ENCODE measurements at places on chromosomes 1 and 21. TPM values are rescaled to one million over a fixed set of nuclear protein-coding genes. Genes with fewer than 3 reads are reported as not detected.

- H3K36me3 ChIP-seq: peaks cover 8% of the 10 kb centered on the region
- no peak overlapping the region for H3K4me3 ChIP-seq
- H3K27ac ChIP-seq: no peak overlapping the region
- DNase-seq: no peak
- no peaks in the 10 kb centered on the region for H3K27me3 ChIP-seq
- peaks cover 14% of the 10 kb centered on the region for H3K4me1 ChIP-seq
Observed at GRCh38 chr1:151134991-151135390, 11.4 kb downstream of the SEMA6C start.

DNA sequence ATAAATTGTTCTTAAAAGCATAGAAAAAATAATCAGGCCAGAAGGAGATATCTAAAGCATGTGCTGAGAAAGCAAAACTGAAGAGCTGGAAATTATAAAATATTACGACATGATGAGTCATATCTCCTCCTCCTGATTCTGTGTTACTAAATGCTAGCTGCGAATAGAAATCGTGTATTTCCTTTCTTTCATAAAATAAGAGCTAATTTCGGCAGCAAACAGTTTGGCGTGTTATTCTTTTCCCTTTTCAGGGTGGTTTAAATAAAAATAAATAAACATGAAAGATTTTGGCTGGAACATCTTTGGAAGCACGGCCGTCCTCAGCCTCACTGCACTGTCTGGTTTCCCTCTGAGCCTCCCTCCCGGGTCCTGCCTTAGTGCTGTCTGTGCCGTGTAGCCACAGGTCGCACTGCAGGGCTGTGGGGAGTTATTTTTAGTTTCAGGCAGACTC lies 56.0 kb downstream of the ADARB1 start:
- H3K27ac ChIP-seq: peak overlapping the region; percentile 83
- no peaks in the 10 kb centered on the region for H3K4me1 ChIP-seq
- H3K4me3 ChIP-seq: peak overlapping the region; percentile 32
- H3K27me3 ChIP-seq: no peaks in the 10 kb centered on the region

The OR2AK2 gene
- total RNA-seq: not detected

- peaks cover 2% of the 10 kb centered on the region for H3K4me1 ChIP-seq
- no peak for DNase-seq
- no peaks in the 10 kb centered on the region for H3K27me3 ChIP-seq
- no peak overlapping the region for H3K27ac ChIP-seq
- no peaks in the 10 kb centered on the region for H3K36me3 ChIP-seq
- no peak overlapping the region for H3K4me3 ChIP-seq
Observed at GRCh38 chr1:164885311-164885710, 326.3 kb downstream of the PBX1 start.

DNA sequence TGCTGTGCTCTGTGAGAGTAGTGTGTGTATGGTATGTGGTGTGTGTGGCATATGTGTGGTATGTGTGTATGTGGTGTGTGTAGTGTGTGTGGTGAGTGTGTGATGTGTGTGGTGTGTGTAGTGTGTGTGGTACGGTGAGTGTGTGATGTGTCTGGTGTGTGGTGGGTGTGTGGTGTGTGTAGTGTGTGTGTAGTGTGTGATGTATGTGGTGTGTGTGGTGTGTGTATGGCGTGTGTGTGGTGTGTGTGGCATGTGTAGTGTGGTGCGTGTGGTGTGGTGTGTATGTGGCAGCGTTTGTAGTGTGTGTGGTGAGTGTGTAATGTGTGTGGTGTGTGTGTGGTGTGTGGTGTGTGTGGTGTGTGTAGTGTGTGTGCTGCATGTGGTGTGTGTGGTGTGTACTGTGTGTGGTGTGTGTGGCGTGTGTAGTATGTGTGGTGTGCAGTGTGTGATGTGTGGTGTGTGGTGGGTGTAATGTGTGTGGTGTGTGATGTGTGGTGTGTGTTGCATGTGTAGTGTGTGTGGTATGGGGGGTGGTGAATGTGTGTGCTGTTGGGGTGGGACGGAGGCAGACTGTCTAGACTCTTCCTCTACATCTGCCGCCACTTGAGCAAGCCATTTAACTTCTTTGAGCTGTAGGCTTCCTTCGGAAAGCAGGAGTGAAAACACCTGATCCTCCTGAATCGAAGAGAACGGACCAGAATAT lies 33.5 kb downstream of the GPA33 start:
- DNase-seq: no peak
- peaks cover 7% of the 10 kb centered on the region for H3K4me1 ChIP-seq
- no peak overlapping the region for H3K27ac ChIP-seq
- H3K4me3 ChIP-seq: no peak overlapping the region
- H3K36me3 ChIP-seq: no peaks in the 10 kb centered on the region

DNA sequence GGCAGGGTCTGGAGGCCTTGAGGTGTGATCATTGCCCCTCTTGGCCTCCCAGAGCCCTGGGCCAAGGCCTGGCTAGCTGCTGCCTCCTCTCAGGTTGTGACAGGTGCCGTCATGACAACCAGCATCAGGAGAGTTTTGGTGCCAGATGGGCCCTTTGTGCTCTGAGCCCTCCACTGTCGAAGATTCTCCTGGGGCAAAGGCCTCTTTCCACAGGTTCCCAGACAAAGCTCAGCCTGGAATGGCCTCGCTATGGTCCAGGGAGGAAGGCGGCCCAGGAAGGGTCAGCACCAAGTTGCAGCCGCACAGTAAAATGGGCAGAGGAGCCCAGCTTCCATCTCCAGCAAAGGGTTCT lies 78.4 kb downstream of the ALPL start:
- H3K4me3 ChIP-seq: no peak overlapping the region
- no peaks in the 10 kb centered on the region for H3K36me3 ChIP-seq
- H3K4me1 ChIP-seq: peaks cover 7% of the 10 kb centered on the region
- no peak overlapping the region for H3K27ac ChIP-seq
- H3K27me3 ChIP-seq: no peaks in the 10 kb centered on the region

DNA sequence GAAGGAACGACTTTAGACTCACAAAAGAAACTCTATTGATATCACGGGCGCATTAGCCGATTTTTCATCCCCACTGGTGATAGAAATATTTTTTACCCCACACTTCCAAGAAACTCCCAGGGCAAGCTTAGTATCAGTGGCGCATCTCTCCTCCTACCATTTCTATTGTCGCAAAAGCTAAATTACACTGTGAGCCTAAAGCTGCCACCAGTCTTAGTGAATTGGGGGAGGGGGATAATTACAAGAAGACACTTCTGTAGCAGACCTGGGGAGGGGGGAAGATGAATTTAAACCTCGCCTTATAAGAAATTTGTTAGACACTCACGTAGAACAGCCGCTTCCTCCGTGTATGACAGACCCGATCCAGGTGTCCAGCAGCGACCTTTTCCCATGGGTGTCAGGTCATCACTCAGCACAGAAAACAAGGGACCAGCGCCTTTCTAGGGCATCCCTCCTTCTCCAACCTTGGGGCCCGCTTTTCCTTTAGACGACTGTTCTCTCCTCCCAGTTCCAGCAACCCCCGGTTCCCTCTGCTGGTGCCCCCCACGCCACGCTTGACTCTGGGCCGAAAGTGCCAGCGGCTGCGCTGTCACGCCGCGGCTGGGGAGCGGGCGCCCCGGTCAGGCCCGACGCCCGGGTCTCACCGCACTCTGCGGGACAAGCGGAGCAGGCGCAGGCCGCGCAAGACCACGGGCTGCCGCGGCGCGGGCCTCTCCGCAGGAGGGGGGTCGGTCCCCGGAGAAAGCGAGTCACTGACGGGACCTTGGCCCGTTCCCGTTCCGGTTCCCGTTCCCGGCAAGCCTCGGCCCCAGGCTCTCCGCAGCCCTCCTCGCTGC lies 821 bp downstream of the PHC2 start:
- peak; percentile 82 for DNase-seq
- no peaks in the 10 kb centered on the region for H3K36me3 ChIP-seq
- peaks cover 40% of the 10 kb centered on the region for H3K4me1 ChIP-seq
- peak overlapping the region; percentile 71 for H3K27ac ChIP-seq
- peak overlapping the region; percentile 94 for H3K4me3 ChIP-seq

- H3K4me1 ChIP-seq: no peaks in the 10 kb centered on the region
- no peaks in the 10 kb centered on the region for H3K27me3 ChIP-seq
- H3K4me3 ChIP-seq: no peak overlapping the region
- no peak overlapping the region for H3K27ac ChIP-seq
Observed at GRCh38 chr1:174743654-174744561, 255.8 kb upstream of the CACYBP start.

GRCh38 chr1:56709269-56709880 lies 64.3 kb downstream of the PRKAA2 start:
- H3K27me3 ChIP-seq: no peaks in the 10 kb centered on the region
- H3K27ac ChIP-seq: no peak overlapping the region
- no peak overlapping the region for H3K4me3 ChIP-seq
- DNase-seq: no peak
- no peaks in the 10 kb centered on the region for H3K4me1 ChIP-seq
- no peaks in the 10 kb centered on the region for H3K36me3 ChIP-seq

DNA sequence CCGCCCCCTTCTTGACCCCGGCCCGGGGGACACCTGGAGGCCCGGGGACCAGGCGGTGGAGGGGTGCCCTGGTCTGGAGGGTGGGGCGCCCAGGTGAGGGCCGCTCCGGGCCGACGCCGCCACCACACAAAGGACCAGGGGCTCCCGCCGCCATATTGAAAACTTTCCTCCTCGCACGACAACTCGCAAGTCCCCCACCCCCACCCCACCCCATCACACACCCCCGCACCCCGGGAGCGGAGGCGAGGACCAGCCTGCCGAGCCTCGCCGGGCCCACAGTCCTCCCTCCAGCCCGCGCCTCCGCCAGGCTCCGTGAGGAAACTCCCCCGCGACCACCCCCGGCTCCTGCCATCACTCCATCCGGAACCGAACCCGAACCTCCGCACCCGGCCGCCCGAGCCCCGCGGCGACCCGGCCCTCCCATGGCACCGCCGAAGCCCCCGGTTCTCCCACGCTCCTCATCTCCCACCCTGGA lies 733 bp downstream of the KDM5B start:
- H3K4me1 ChIP-seq: peaks cover 62% of the 10 kb centered on the region
- no peaks in the 10 kb centered on the region for H3K27me3 ChIP-seq
- peak overlapping the region; percentile 99 for H3K4me3 ChIP-seq
- peak; percentile 68 for DNase-seq
- no peaks in the 10 kb centered on the region for H3K36me3 ChIP-seq

The AP4B1 gene
- total RNA-seq: 8.0 TPM

- no peaks in the 10 kb centered on the region for H3K36me3 ChIP-seq
- DNase-seq: no peak
- no peak overlapping the region for H3K27ac ChIP-seq
- no peaks in the 10 kb centered on the region for H3K4me1 ChIP-seq
Observed at GRCh38 chr1:240538776-240539430, 73.1 kb downstream of the GREM2 start.

DNA sequence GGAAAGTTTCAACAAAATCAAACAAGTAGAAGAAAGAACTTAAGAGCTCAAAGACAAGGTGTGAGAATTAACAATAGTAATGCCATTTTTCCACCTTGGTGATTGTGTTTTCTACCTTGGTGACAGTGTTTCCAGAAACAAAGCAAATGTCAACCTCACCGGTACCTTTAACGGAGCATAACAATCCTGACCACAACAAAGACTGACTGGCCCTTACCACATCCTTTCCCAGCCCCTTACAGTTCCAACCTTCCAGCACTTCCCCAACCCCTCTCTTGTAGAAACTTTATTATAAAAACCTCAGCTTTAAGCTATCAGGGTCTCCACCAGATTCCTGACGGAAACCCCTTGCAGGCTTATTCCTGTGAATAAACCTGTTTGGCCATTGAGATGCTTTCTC lies 16.7 kb downstream of the STYXL2 start:
- no peaks in the 10 kb centered on the region for H3K4me1 ChIP-seq
- H3K36me3 ChIP-seq: no peaks in the 10 kb centered on the region
- no peaks in the 10 kb centered on the region for H3K27me3 ChIP-seq
- no peak overlapping the region for H3K4me3 ChIP-seq
- no peak overlapping the region for H3K27ac ChIP-seq
- DNase-seq: no peak

DNA sequence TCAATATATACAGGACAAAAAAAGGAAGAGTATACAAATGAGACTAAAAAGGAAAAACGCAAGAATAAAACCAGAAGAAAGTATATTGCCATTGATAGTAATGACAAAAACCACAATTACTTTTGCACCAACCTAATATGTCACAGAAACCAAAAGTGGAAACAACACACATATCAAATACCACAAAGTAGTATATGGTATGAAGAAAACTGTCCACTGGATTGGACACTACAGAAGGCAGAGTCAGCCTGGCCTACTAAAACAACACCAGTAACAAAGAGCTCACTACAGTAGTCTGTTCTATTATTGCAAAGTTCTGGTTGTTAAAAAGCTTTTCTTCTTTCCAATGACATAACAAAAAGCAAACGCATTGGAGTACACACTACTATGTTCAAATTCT lies 17.7 kb downstream of the TESK2 start:
- no peak overlapping the region for H3K4me3 ChIP-seq
- H3K27ac ChIP-seq: no peak overlapping the region
- H3K4me1 ChIP-seq: no peaks in the 10 kb centered on the region
- DNase-seq: no peak
- no peaks in the 10 kb centered on the region for H3K36me3 ChIP-seq

- no peaks in the 10 kb centered on the region for H3K27me3 ChIP-seq
- DNase-seq: no peak
- H3K4me3 ChIP-seq: no peak overlapping the region
- H3K4me1 ChIP-seq: no peaks in the 10 kb centered on the region
Observed at GRCh38 chr21:29379517-29380054, 80.9 kb downstream of the BACH1 start.

The MROH7 gene
- total RNA-seq: 11.2 TPM

DNA sequence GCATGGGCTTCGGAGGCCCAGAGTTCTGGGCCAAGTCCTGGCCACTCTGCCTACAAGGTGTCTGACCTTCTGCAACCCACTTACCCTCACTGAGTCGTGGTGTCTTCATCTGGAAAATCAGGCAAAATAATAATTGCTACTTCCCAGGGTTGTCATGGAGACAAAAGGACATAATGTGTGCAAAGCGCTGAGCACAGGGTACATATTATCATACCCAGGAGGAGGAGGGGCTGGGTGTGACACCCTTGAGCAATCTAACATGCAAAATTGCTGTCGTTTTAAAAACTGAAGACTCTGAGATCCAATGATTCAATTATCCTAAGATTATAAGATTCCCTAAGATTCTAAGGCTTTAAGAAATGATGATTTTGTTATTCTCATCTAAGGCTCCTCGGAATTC lies 459.5 kb downstream of the PTPRU start:
- H3K36me3 ChIP-seq: no peaks in the 10 kb centered on the region
- H3K4me1 ChIP-seq: no peaks in the 10 kb centered on the region
- no peak for DNase-seq
- peaks cover 28% of the 10 kb centered on the region for H3K27me3 ChIP-seq
- H3K4me3 ChIP-seq: no peak overlapping the region

DNA sequence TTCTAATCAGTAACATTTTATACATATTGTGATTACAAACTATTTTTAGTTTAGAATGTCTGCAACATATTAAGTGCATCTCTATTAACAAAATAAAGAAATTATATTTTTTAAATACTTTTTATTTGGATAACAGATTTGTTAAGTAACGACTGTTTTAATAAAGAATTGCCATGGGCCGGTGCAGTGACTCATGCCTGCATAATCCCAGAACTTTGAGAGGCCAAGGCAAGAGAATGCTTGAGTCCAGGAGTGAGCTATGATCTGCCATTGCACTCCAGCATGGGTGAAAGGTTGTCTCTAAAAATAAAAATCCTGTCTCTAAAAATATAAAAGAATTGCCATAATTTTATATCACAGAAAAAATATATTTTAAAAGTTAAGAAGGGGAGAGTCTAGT lies 4.1 kb downstream of the LRRIQ3 start:
- DNase-seq: no peak
- H3K36me3 ChIP-seq: no peaks in the 10 kb centered on the region
- H3K4me1 ChIP-seq: no peaks in the 10 kb centered on the region
- H3K4me3 ChIP-seq: no peak overlapping the region

The KIF2C gene
- 1.9 TPM for total RNA-seq

The SEC16B gene
- 1.8 TPM for total RNA-seq

- no peaks in the 10 kb centered on the region for H3K4me1 ChIP-seq
- H3K4me3 ChIP-seq: no peak overlapping the region
- no peaks in the 10 kb centered on the region for H3K27me3 ChIP-seq
- peaks cover 18% of the 10 kb centered on the region for H3K36me3 ChIP-seq
- no peak for DNase-seq
Observed at GRCh38 chr1:3886106-3886670, 13.9 kb downstream of the C1orf174 start.
